GM06990 (cell line): ENCODE measurements at places on chromosomes 13 and 19.

- no peak for DNase-seq
Measured at GRCh38 chr13:91986761-91987483, 588.5 kb downstream of the GPC5 start.

GRCh38 chr13:98691360-98691759, 61.1 kb downstream of the SLC15A1 start:
- DNase-seq = no peak

GRCh38 chr19:1622007-1622406, 16.7 kb upstream of the UQCR11 start:
- DNase-seq = no peak

DNA sequence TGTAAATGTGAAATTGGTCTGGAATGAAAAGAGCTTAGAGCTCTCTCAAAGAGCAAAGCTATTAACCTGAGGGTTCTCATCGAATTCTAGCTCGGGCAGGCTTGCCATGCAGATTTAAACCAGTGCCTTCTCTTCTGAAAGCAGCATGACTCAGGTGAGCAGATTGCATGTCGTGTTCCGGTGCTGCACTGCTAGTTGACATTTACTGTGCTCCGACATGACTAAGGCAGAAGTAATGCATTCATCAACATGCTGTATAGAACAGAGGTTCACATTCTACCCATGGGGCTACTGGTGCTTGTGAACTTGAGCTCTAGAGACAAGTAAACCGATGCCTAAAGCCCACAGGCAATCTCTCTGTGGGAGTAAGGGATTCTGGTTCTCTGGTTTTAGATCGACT, 947.7 kb downstream of the EFNB2 start:
- DNase-seq = no peak

- DNase-seq = no peak
Measured at GRCh38 chr19:55172741-55173140, 6.3 kb upstream of the DNAAF3 start.

- DNase-seq = peak; percentile 34
Measured at GRCh38 chr13:19984430-19985218, 26.1 kb downstream of the ZMYM2 start.

DNA sequence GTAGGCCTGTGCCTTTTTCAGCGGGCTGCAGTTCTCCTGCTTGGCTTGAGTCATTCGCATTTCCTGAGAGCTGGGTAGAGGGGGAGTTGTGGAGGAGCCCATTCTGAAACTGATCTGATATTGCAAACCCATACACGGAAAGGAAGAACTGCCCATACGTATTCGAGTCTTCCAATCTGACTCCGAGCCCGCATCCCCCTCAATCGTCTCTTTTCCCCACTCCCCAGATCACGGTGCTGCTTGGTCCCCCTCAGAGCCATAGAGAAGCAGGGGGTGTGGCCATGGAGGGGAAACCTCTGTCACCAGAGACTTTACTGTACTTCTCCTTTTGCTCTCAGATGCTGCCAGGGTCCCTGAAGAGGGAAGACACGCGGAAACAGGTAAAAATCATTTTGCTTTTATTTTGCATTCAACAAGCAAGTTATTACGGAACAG, at the start of gene CD22:
TSS of gene CD22 (plus strand) at position 337 of the 435 bp plus-strand sequence. CDS start 2,854 bp downstream, outside the sequence.
- peak; percentile 76 for DNase-seq

GRCh38 chr13:56457535-56458190, 683.1 kb upstream of the PRR20A start:
- DNase-seq = no peak

DNA sequence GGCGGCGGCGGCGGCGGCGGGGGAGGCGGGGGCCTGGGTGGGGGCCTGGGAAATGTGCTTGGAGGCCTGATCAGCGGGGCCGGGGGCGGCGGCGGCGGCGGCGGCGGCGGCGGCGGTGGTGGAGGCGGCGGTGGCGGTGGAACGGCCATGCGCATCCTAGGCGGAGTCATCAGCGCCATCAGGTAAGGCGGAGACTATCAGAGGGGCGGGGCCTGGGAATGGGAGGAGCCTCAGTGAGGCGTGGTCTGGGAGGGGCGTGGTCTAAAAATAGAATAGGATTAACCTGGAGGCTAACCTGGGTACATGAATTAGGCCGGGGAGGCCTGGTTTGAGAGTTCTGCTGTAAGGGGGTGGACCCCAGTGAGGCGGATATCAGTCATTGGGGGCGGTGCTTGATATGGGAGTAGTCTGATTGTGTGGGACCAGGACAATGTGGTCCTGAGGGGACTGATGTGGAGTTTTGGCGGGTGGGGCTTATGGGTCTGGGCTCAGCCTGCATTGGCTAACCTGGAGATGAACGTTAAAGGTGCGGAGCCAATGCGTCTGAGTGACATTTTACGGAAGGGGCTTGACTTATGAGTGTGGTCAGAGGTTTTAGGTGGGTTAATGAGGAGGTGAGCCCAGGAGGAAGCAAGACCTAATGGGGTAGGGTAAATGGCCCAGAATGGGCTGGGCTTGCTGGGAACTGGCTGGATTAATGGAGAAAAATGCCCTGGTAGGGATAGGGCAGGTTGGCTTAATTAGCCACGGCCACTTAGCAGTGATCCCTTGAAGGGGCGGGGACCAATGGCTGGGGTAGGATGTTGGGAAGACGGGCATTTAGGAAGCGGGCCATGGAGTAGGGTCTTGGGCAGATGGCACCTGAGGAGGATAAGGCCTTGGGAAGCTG, 1.4 kb downstream of the CAPNS1 start:
- peak; percentile 87 for DNase-seq

GRCh38 chr13:40127476-40127875, 472.0 kb downstream of the COG6 start:
- DNase-seq = peak; percentile 18

DNA sequence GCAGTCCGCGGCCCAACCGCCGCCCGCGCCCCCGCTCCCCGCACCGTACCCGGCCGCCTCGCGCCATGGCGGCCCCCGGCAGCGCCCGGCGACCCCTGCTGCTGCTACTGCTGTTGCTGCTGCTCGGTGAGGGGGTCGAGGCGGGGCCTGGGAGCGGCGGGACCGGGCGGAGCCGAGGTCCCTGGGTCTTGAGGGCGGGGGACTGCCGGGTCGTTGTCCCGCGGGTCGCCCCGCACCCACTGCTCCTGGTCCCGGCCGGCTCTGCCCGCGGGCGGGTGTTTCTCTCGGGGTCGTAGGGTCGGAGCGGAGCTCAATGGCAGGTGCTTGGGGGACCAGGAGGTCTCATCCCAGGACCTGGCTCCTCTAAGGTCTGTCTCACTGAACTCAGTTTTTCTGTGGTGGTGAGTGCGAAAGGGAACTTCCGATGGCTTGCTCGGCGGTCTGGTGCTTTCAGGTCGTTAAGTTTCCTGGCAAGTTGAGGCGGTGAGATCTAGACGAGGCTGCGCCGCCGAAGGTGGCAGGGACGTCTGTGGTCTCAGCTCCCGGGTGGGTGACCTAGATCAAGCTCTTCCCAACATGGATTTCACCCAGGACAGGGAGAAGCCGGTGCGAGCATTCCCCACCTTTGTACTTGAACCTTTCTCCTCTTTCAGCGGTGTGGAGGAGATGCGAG, 467 bp downstream of the LAMP1 start:
- DNase-seq = peak; percentile 64

DNA sequence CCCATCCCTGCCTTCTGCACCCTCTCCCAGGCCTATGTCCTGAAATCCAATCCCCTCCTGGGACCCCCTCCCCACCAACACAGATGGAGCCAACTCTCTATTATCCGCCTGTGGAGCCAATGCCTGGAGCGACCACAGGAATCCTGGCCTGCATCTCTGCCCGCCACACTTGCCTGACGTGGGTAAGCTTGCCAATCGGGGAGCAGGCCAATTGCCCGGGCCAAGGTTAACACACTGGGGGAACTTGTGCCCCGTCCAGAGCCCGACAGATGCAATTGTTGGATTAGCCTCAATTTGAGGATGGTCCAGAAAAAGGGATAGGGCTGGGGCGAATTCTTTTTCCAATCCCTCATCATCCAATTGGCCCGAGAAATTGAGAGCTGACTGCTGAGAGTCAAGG, 5.9 kb downstream of the WIZ start:
- DNase-seq = no peak

- DNase-seq = no peak
Measured at GRCh38 chr19:48648134-48648533, 2.1 kb upstream of the CA11 start.

DNA sequence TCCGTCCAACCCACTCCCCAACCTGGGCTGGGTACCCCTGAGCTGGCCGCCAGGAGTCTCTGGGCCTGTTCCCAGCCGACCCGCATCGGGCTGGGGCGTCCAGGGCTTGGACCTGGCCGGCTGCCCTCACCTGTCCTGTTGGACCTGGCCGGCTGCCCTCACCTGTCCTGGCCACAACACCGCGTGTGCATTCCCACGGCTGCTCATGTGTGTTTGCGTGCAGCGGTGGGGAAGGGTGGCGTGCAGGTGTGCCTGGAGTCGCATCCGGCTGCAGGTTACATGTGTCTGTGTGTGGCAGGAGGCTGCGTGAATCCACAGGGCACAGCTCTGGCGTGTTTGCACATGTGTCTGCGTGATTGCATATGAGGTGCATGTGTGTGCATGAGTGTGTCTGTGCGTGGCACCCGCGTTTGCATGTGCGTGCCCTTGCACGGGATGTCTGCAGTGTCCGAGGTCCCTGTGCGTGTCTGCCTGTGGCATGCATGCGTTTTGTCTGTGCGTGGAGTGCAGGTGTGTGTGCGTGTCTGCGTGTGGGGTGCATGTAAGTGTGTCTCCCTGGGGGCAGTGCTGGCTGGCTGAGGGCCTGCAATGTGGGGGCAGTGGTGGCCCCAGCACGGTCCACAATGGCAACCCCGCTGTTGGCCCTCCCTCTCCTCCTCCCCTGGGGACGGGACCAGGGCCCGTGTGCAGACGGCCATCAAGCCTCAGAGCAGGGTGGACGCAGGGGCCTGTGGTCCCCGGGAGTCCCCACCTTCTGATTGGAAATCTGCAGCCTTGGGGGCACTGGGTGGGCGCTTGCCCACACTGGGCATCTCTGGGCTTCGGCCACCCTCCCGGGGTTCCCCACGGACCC, 3.4 kb downstream of the EFNA2 start:
- DNase-seq = no peak

- DNase-seq = no peak
Measured at GRCh38 chr19:18946335-18946734, 5.3 kb upstream of the HOMER3 start.

DNA sequence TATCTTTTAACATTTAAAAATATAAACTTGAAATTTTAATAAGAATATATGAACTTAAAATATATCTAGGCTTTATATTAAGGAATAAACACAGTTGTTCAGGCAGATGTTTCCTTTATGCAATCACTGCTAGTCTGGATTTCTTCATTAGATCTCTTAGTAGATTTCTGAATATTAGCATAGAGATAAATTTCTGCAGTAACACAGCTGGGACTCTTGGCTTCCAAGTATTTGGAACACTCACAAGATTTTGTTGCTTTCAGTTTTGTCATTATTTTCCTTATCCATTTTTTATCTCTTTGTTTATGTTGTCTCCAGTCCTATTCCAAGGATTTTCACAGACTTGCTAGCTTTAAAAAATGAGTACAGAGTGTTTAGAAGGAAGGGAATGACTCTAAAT, 857.1 kb downstream of the GPC5 start:
- DNase-seq = no peak

GRCh38 chr13:37597477-37598025, 1.0 kb downstream of the POSTN start:
- no peak for DNase-seq

DNA sequence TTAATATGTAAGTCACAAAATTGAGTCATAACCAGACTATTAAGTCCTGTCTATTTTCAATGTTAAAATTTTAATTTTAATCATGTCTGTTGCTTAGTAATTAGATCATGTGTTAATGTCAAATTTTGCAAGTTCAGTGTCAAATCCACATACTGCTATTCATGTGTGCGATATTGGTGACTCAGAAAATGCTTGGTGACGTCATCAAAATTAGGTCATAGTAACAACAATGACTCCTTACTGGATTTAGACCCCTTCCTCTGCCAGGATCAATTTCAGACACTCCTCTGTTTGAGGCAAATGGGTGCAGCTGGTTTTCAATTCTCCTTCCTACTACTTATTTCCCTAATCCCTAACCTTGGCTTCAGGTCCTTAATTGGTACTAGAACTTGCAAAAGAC, 1394.3 kb upstream of the SLC10A2 start:
- DNase-seq = no peak

DNA sequence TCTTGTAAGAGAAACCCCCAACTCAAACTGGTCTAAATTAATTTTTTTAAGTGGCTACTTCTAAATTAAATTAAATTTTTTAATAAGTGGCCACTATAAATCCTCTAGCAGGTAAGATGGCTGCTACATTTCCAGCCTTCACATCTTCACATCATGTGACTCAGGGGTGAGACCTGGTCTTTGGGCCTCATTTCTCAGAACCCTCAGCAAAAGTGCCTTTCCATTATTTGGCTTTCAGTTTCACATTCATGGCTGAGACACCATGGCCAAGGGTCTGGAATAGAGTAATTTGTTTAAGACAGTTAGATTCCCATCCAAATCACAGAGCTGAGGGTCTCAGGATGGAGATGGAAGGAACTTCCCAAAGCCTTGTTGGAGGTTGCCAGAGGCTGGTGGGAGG, 47.5 kb downstream of the DCT start:
- DNase-seq = no peak

GRCh38 chr19:30341611-30342201, 30.5 kb upstream of the ZNF536 start:
- DNase-seq = no peak

- no peak for DNase-seq
Measured at GRCh38 chr13:103436057-103436654, 369.9 kb upstream of the SLC10A2 start.

- no peak for DNase-seq
Measured at GRCh38 chr13:98658131-98658530, 81.2 kb upstream of the STK24 start.

- DNase-seq = peak; percentile 74
Measured at GRCh38 chr19:6543866-6544347, 13.1 kb downstream of the TNFSF9 start.

GRCh38 chr19:15175609-15176008, 25.2 kb downstream of the NOTCH3 start:
- no peak for DNase-seq

- no peak for DNase-seq
Measured at GRCh38 chr19:52943134-52943883, 19.4 kb downstream of the ZNF816 start.

GRCh38 chr19:45863335-45863839, 440 bp upstream of the SYMPK start:
- DNase-seq = no peak
